ENCODE measurements at places on chromosomes 11 and 22. TPM values are rescaled to one million over a fixed set of nuclear protein-coding genes. Genes with fewer than 3 reads are reported as not detected.

The IGLL1 gene
- total RNA-seq = not detected

The SLC43A3 gene
- 434 TPM for total RNA-seq

The RFPL3 gene
- not detected for total RNA-seq

The C22orf15 gene
- total RNA-seq = 0.81 TPM

The SCGB1C1 gene
- not detected for total RNA-seq

The ARHGAP20 gene
- total RNA-seq = 0.09 TPM

The SLC29A2 gene
- total RNA-seq = 7.9 TPM

The PTPRJ gene
- total RNA-seq = 25.6 TPM

The NPTXR gene
- 5.9 TPM for total RNA-seq

The BIK gene
- 4.1 TPM for total RNA-seq

Measured in CD8-positive, alpha-beta memory T cell (primary cell).